Activated CD4-positive, alpha-beta memory T cell treated with anti-CD3 and anti-CD28 coated beads for 36 hours (primary cell): ENCODE measurements at places on chromosomes 5 and 9. TPM values are rescaled to one million over a fixed set of nuclear protein-coding genes. Genes with fewer than 3 reads are reported as not detected.

The DMAC1 gene
- 45.4 TPM for total RNA-seq

The TMEM252 gene
- not detected for total RNA-seq

The TEX48 gene
- 0.57 TPM for total RNA-seq

The CYLC2 gene
- total RNA-seq = not detected

The ADAMTS2 gene
- not detected for total RNA-seq

The SCGB3A1 gene
- not detected for total RNA-seq

The ANKRD34B gene
- not detected for total RNA-seq
